Pancreas (tissue), 10 donors: ENCODE measurements at places on chromosomes 11 and 22.

DNA sequence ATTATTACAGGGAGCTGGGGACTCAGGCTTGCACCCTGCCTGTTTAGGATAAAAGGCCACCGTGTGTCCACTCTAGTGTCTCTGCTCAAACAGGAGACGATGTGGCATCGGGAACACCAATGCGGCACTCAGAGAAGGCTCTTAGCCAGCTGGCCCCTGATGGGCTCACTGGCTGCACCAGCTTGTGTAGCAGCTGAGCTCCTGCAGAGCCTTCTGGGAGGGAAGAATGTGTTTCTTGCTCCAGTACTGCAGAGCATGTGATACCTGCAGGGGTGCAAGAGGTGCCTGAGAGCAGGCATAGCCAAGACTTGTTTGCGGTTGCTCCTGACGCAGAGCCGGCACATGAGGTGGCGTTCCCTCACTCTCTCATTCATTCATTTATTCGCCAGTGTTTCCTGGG, 44.4 kb upstream of the KCNQ1OT1 start:
- DNase-seq, result peak; percentile 4

DNA sequence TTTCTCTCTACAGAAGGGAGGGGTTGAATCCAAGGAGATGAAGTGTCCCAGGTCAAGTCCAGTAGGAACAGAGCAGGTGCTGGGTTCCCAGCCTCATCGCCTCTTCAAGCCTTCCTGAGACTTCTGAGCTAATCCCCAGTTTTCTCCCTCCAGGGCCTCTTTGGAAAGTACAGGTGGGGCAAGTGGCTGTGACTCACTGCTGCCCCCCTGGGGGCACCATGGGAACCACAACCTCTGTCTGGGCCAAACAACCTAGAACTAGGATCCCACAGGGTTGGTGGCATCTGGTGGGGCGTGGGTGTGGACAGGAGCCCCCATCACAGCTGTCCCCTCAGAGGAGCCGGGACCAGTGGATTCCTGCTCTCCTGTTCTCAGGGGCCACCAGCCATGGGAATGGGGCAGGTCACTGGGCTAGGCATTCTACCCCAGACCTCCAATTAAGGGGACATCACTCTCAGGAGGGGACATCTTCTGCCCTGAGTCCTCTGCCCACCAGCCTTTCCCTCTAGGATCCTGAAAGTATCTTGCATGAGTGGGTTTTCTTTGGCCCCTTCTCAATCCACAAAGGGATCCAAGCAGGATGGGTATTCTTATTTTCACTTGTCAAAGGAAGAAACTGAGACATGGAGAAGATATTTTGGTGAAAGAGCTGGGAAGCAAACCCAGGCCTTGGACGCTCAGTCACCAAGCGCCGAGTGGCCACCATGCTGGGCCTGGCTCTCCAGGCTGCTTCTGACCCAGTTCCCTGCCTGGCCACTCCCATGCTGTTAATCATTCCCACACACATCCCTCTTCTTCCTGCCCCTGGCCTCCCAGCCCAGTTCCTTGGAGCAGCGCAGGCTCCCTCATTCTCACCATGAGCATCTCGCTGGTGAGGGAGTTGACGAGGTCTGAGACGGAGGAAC, 23.8 kb downstream of the LRRC10B start:
- peak; percentile 37 for DNase-seq

DNA sequence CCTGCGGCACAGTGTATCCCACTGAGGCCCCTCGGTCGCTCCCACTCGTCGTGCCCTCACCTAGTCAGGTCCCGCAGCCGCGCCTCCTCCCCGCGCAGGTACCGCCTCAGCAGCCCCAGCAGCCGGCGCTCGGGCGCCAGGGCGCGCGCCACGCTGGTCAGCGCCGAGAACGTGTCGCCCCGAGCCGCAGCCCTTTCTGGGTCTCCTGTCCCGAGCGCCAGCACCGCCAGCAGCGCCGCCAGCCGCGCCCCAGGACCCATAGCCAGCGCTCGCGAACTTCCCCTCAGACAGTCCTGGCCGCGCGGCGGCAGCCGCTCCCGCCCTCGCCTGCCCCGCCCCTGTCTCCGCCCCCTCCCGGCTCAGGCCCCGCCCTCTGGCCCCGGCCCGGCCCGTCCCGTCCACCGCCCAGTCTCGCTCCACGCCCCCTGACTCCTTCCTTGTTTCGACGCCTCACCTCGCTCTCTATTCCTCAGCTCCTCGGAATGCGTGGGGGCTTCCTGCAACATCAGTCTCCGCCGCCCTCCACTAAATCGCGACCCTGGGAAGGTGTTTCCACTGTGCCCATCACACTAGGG, at the start of gene P4HA3:
Gene P4HA3, minus strand, starts transcription at position 289 of the 575 bp plus-strand sequence. Its CDS starts 29 bp downstream, at position 260.
- DNase-seq, result peak; percentile 69

DNA sequence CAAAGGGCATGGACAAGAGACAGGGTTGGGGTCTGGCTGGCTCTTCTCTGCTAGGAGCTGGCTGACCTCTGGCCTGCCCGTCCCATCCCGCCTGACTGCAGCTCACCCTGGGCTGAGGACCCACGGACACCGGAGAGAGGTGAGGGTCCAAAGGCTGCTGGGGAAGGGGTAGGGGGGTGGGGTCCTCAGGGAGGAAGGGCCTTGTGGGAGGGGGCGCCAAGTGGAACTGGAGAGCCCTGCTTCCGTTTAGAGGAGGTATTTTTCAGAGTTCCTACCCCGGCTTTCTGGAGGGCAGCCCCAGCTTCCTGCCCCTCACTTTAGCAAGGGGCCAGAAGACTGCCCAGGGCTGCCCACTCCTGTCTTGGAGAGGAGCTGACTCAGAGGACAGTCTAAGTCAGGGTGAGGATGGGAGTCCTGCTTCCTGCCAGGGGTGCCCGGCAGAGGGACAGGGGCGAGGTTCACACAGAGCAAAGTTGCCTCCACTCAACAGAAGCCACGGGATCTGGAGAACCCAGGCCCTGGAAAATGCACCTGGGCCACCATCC, 7.1 kb downstream of the LARGE2 start:
- DNase-seq, result no peak

DNA sequence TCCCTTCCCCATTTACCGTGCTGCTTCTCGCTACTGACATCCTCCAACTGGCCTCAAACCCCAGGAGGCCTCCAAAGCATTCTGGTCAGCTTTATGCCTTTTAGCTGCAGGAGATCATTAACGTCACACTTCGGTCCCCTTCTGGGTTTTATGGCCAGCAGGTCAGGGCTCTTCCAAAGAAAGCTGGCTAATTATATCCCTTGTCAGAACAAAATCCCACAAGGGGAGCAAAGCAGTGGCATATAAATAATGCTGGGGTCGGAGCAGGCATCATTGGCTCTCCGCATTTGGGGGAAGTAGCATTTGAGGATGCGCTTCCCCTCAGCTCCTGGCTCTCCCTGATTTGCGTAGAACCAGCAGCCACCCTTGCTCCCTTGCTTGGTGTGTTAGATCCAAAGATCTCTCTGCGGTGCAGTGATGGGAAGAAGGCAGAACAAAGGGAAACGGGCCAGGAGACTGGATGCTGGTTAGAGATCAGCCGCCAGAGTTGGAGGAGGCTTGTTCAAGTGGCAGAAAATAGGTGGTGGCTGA, 117.4 kb downstream of the DBX1 start:
- DNase-seq, result no peak

- no peak for DNase-seq
These were observed 2.5 kb upstream of the PAX6 start for GRCh38 chr11:31813391-31814175.
